GM12878 (cell line): ENCODE measurements at places on chromosomes 3 and 15.

DNA sequence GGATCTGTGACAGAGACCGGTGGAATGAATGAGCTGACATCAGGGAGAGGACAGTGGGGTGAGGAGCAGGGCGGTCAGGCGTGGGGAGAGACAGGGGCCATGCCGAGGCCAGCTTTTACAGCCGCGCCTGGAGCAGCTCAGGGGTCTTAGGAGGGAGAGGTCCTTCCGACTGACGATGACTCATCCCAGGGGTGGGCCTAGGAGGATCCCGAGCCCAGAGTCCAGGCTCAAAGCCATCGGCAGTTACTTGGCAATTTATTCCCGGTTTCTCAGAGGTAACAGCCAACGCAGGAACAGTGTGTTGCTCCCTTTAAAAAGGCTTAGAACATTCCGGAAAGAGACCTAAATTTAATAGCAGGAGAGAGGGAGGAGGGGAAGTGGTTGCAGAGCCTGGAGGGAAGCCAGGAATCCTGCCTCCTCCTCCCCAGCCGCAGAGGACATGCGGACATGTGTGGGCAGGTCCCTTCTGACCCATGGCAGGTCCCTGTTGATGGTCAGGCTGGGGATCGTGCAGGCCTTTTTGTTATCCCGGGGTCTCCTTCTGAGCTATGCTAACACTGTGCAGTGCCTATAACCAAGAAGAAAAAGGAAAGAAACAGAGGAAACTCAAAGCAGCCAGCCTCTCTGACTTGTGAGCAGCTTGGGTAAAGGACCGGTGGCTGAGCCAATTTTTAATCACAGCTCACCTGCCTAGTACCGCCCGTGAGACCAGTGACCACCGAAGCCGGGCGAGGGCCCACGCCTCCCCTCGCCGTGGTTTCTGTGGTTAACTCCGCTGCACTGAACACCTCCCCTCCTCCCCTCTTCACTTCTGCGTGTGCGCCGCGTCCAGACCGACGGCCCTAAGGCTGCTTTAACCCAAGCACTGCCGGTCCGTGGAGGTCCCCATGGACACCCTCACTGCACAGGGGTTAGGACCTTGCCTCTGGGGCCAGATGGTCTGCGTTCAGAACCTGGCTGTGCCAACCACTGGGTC is 392.4 kb upstream of the PROK2 start:
- no peak for DNase-seq

DNA sequence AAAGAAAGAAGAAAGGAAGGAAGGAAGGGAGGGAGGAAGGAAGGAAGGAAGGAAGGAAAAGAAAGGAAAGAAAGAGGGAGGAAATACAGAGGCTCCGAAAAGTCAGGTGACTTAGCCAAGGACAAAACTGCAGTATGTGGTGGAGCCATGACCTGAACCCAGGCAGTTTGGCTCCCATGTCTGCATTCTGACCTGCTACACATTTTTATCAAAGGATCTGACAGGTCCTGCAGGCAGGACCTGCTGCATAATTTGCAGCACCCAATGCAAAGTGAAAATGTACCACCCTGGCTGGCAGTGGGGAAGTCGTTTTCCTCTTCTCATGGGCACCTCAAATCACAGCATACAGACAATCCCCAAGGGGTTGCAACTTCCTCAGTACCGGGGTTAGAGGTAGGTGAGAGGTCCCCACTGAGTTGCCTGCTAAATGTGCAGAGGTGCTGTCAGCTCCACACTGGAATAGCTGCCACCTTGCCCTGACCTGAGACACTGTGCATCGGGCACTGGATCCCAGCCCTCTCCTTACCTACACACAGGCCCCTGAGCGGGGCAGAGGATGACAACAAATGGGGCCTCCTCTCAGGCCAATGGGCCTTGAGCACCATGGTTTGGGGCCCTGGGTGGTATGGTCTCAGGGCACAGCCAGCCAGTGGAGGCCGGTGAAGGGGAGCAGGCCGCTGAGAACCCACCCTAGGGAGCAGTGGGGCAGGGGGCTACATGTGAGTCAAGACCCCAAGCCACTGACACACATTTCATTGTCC is 175.1 kb downstream of the SHQ1 start:
- no peak for DNase-seq

- no peak for DNase-seq
These were observed 39.7 kb upstream of the GLCE start for GRCh38 chr15:69120732-69121131.

DNA sequence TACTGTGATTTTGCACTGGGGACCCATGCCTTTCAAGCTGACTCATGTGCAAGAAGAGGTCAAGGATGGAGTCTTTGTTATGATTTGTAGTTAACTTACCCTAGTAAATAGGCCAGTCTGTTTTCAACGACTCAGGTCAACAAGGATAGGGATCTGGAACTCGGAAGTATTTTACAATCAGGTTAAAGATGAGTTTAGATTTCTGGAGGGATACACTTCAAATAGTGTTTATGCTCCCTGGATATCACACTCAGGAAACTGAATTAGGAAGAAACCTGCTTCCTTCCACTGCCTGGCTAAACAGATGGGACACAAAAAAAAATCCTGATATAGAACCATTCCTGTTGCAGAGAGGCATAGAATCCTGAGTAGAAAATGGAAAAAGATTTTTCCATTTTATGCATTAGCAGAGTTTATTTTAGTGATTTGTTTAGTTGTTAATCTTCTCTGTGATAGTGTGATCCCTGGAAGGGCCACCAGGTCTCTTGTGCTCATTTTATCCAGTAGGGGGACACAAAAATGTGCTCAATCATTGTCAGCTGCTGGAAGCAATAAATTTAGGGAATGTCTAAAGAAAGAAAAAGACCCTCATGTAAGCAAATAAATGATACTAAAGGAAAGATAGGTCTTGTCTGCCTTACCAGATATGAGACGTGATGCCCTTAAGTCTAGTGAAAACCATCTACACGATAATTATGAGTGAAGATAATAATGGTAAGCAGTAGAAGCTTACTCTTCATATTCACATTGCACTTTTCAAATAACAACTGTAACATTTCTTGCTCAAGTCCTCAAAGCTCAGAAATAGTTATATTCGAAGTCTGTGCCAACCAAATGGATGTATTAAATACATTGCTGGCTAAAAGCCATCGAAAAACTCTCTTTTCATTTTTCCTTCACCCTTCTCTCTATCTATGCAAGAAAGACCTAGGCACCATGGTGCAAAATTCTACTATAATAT is 452.1 kb upstream of the KCNMB2 start:
- no peak for DNase-seq

- no peak for DNase-seq
These were observed 39.3 kb downstream of the TRAK1 start for GRCh38 chr3:42130329-42131070.

DNA sequence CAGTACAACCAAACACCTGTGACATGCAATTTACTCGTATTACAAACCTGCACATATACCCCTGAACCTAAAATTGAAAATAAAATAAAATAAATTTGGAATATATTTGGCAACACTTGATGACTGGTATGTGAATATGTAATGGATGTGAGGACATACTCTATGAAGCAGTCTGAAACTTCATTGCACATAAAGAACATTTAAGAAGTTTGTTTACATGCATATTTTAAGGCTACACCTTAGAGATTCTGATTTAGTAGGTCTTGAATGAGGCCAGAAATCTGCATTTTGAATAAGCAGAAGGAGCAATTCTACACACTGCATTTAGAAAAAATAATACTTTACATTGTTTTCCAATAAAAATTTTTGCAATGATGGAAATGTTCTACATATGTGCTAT is 284.7 kb downstream of the LSAMP start:
- DNase-seq: no peak

GRCh38 chr15:62841891-62842559 is 200.5 kb upstream of the TPM1 start:
- no peak for DNase-seq

- DNase-seq: no peak
These were observed 40.3 kb downstream of the ERICH6 start for GRCh38 chr3:150663461-150663860.

GRCh38 chr15:25673351-25673750 is 189.8 kb downstream of the ATP10A start:
- DNase-seq: no peak

DNA sequence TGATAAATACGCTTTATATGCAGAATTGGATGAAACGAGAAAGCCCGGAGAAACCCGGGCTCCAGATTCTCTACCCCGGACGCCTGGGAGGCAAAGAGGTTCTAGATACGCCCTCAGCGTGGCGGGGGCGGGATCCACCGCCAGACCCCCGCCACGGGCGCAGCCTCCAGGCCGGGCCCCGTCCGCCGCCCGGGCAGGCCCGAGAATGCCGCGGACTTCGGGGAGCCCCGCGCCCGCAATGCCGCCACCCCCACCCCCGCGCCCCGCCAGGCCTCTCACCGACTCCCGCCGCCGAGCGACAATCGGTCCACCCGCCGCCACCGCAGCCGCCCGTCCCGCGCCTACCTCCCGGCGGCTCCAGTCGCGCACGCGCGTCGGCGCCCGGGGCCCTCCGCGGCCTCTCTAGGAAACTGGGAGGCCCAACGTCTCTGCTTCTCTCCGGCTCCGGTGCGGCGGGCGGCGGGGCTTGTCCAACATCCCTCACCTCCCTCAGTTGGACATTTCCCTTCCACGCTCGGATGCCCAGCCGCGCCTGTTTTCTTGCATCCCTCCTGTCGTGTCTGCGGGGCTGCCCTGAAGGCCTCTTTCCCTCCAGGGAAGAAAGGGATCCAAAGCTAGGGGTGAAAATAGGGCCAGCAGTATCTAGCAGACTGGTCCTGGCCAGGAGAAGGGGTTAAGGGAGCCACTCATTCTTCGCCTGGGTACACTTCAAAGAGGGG is at the start of gene ZNF445:
ZNF445 (minus strand) TSS at position 359 of the 719 bp plus-strand sequence. CDS start 22,121 bp downstream, outside the sequence.
- DNase-seq: no peak

GRCh38 chr3:161682715-161683114 is 186.1 kb downstream of the OTOL1 start:
- no peak for DNase-seq

- DNase-seq: peak; percentile 91
These were observed 57.9 kb downstream of the EPHB1 start for GRCh38 chr3:134852893-134853351.
